Myocyte (in vitro differentiated cells): ENCODE measurements at places on chromosomes 4 and X. TPM values are rescaled to one million over a fixed set of nuclear protein-coding genes. Genes with fewer than 3 reads are reported as not detected.

GRCh38 chr4:105058177-105058812, 88.4 kb upstream of the TET2 start:
- DNase-seq = no peak

GRCh38 chr4:99856166-99856565, 38.1 kb downstream of the LAMTOR3 start:
- peak; percentile 3 for DNase-seq

The PABPC1L2B gene
- not detected in 2 replicates for total RNA-seq

The PIR gene
- 4.6 and 7.3 TPM in 2 replicates for total RNA-seq

GRCh38 chrX:115400960-115401359, 111.4 kb downstream of the LUZP4 start:
- DNase-seq = no peak

GRCh38 chrX:72025236-72025770, 106.4 kb downstream of the RTL5 start:
- no peak for DNase-seq

- DNase-seq = no peak
These were observed 373.6 kb downstream of the MAPK10 start for GRCh38 chr4:85986266-85986665.
